Pancreas (tissue), 10 donors: ENCODE measurements at places on chromosomes 5 and 9. TPM values are rescaled to one million over a fixed set of nuclear protein-coding genes. Genes with fewer than 3 reads are reported as not detected.

- no peak for DNase-seq
- no peaks in the 10 kb centered on the region for H3K27me3 ChIP-seq
- H3K4me1 ChIP-seq, result peaks cover 7% of the 10 kb centered on the region
- H3K4me3 ChIP-seq, result no peak overlapping the region
- H3K36me3 ChIP-seq, result no peaks in the 10 kb centered on the region
- no peak overlapping the region for H3K27ac ChIP-seq
Measured at GRCh38 chr9:122042056-122042455, 51.1 kb downstream of the TTLL11 start.

- DNase-seq, result no peak
- H3K36me3 ChIP-seq, result no peaks in the 10 kb centered on the region
- no peak overlapping the region for H3K4me3 ChIP-seq
Measured at GRCh38 chr5:119340597-119341218, 15.1 kb upstream of the TNFAIP8 start.

GRCh38 chr5:38420691-38421390, 135.6 kb downstream of the LIFR start:
- H3K4me3 ChIP-seq, result no peak overlapping the region
- no peaks in the 10 kb centered on the region for H3K27me3 ChIP-seq
- no peak for DNase-seq
- H3K36me3 ChIP-seq, result no peaks in the 10 kb centered on the region
- H3K4me1 ChIP-seq, result no peaks in the 10 kb centered on the region
- no peak overlapping the region for H3K27ac ChIP-seq

Gene SLC27A4
- polyA plus RNA-seq, result 18.6 TPM

Gene SLC25A46
- 12.2 TPM for polyA plus RNA-seq

Gene SLC28A3
- 6.8 TPM for polyA plus RNA-seq
